ENCODE measurements at places on chromosomes 3 and 15.

- no peak for DNase-seq
Measured at GRCh38 chr3:154224866-154225265, 99.4 kb downstream of the DHX36 start.

DNA sequence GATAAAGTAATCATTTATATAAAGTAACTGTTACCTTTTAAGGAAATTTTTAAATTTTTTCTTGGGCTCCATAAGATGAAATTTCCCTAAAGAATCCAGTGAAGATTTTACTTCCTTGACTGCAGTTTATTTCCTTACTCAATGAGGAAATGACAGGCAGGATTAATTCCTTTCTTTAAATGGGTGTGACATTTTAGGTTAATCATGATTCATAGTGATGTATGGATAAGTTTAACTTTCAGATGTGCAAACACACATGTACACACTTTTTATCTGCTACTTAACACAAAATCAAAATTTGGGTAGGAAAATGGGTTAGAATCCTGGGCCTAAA lies 11.2 kb upstream of the LEO1 start:
- DNase-seq = no peak

DNA sequence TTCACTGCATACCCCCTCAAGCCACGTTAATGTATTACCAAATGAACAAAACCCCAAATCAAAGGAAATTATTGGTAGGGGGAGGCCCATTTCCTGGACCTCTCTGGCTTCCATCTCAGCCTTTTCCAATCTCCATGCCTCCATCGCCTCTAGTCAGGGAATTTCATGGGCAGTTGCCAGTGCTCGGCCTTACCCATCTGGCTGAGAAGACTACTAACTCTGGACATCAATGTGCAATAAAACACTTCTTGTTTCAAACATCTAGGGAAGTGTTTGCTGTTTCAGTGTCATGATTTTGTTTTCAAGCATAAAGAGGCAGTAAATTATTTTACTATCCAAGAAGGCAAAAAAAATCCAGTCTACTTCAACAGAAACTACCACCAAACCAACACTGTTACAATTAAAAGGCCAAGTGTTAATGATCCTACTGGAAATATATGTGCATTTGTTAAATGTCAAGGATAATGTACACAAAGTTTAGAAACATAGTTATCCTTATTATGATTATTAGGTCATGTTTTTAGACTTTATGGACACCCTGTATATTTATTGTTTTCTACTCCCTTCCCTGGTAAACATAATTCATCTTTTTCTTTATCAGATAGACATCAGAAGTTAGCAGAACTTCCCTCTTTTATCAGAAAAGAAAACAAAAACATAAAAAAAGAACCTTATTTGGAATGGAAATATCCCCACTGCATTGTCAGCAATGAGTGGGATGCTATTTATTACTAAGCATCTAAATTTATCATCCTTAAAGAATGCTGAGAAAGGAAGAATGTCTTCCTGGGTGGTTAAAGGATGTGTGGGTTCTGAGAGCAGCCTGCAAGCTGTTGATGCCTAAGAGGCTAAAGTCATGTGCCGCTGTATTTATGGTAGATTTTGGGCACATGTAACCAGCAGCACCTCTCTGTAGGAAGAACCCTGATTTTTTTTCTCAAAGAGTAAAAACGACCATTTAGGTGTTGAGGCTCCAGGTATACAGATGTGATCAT lies 15.2 kb downstream of the LDHAL6B start:
- DNase-seq = no peak

DNA sequence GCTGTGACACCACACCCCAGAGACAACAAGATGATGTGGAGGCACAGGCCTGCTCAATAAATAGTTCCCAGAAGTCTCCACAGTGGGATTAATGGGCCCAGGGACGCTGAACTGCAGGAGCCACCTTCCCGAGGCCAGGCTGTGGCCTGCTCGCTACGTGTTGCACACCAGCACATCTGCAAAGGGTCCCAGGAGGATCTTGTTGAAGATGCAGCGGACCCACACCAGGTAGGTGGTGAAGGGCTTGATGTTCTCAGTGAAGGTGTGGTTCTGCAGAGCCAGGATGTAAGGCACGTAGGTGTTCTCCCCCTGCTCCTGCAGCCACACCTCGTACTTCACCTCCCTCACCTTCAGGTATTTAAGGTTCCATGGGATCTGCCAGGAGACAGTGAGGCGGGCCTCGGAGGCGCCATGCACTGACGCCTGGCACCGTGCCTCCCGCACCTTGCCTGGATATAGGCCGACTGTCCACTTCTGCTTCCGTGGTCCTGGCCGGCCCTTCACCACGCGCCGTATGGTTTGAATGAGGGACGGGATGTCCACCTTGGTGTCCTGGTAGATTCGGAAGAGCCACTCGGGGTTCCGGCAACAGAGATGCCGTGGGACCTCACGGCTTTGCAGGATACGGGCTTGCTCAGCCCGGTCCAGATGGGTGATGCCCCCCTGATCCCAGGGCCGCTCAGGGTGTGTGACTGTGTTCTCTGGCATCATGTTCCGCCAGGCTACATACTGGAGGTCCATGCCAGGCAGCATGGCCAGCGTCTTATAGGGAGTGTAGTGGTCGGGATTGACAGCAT lies 26.1 kb downstream of the POMGNT2 start:
- no peak for DNase-seq

DNA sequence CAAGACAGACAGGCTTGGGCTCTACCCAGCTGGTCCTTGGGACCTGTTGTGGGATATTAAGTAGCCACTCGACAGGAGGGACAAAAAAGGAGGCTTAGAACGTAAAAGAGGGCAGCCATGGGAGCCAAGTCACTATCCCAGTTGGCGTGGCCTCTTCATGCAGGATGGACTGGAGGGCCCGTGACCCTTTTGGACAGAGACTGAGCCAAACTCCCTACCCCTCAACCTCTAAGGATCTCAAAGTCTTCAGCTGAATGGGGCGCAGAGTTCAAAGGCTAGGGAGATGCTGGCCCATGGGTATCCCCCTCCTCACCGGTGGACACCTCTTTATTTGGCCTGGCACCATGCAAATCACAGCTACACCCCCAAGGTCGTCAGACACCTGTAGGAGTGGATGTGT lies 57.8 kb upstream of the SEC13 start:
- no peak for DNase-seq

- no peak for DNase-seq
Measured at GRCh38 chr15:60215225-60215963, 182.4 kb downstream of the ANXA2 start.

GRCh38 chr3:184812662-184813042 lies 686 bp downstream of the VPS8 start:
- DNase-seq = no peak

- DNase-seq = no peak
Measured at GRCh38 chr3:54353946-54354345, 231.6 kb downstream of the CACNA2D3 start.

DNA sequence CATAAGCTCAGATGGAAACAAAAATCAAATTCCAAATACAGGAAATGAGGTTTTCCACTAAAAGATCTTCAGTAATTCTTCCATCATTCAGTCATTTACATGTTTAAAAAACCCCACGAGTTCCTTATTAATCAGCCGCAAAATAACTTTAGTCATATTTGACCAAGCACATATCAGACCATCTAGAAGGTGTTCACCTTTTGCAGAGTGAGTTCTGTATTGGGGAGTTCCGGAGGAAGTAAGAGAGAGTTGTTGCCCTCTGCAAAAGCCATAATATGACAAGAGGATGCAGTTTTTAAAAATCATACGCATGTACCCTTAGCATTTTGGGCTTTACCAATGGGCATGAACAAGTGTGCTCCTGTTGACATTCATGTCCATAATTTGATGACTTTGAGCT lies 61.6 kb downstream of the CCR1 start:
- DNase-seq = no peak

GRCh38 chr15:76058714-76059319 lies 968 bp upstream of the TMEM266 start:
- DNase-seq = no peak

DNA sequence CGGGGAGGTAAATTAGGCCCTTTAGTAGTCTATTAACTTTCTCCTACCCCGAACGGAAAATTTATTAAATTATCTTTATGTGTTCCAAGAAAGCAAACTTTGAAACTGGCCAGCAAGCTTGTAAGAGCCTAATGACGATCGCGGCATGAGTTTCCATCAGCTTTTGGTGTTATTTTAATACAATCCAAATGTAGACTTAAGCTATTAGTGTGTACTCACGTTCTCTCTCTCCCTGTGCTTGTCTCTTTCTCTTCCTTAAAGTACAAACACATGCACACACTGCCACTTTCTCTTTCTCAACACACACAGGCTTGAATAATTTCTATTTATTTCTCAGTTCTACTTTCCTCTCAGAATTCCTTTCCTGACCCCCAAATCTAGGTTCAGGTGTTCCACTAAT lies 108.8 kb upstream of the MME start:
- DNase-seq = no peak

DNA sequence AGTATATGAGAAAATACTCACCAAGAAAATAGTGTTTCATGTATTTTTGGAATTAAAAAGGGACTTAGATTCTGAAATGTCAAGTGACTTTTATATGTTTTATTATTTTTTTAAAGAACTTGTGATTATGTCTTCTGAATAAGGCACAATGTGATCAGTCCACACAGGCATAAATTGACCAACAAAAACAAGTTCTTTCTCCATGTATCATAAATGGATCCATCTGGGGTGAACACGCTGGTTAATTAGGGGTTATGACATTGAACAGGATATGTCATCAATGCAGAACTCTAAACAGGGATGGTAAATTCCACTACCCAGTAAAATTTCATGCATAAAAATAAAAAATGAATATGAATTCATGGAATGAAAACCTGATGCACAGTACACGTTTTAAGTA lies 31.3 kb upstream of the PIK3CA start:
- no peak for DNase-seq

DNA sequence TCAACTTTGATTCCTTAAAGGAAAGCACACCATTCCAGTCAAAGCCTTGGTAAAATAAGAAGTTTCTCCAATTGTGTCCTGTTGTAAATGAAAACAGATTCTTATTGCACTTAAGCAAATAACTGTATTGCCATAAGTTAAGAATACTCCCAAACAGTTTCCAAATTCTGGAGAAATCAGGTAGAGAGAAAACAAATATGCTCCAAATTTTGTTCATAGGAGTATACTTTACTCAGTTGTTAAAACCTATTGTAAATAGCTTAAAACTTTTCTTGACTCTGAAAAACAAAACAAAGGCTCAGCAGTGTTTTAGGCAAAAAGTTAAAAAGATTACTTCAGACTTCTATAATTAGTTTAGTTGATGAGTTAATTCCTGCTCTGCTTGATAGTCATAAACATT lies 42.4 kb downstream of the LNP1 start:
- DNase-seq = no peak

GRCh38 chr15:29131840-29132420 lies 137.7 kb downstream of the NSMCE3 start:
- no peak for DNase-seq

DNA sequence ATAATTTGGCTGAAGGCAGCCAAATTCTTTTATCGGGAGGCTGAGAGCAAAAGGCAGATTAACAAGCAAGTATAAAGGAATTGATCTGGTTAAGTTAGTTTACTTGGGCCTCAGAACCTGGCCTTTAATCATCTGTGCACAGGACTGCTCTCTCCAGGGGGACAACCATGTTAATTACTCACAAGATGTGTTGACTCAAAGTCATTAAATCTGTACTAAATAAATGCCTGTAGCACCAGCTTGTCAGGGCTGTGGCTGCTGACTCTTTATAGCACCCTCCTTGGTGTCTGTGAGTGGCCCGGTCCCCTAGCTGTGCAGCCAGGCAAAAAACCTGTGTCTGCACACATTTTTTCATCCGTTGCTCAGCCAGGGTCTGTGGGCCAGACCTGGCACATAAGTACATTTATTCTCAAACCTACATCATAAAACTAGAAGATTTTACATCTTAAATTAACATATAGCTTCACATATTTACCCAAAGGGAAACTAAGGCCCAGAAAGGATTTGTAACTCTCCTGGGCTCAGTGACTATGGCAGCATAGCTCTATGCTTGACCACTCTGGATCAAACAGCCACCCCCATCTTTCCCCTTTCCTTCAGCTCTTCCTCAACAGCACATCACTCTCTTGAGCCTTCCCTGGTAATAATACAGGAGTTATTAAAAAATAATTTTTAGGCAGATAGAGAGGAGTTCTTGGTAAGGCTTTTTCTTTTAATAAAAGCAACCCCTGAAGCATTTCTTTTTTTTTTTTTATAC lies 51.4 kb downstream of the NCEH1 start:
- no peak for DNase-seq

All from stimulated activated CD8-positive, alpha-beta memory T cell treated with anti-CD3 and anti-CD28 coated beads, Interleukin-4, amount 100 ng/mL, for 24 hours (primary cell).